Sigmoid colon (tissue), 7 donors: ENCODE measurements at places on chromosomes 1 and 21.

DNA sequence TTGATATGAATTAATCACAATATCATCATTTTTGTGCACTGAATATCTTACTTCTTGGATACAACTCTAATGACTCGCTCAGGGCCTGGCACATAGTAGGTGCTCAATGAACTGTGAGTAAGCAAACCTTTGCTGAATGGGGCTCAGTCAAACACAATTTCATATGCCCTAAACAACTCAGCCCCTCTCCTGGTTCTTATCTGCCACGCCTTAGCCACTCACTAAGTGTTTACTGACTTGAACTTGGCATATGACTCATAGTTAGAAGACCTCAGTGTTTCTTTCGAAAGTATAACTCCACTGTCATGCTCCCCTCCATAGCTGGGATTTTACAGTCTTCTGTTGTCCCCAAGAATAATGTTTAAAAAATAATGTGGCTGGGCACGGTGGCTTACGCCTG lies 4.8 kb upstream of the IFNLR1 start:
- no peak for DNase-seq
- H3K4me1 ChIP-seq = peaks cover 11% of the 10 kb centered on the region
- no peak overlapping the region for H3K4me3 ChIP-seq

DNA sequence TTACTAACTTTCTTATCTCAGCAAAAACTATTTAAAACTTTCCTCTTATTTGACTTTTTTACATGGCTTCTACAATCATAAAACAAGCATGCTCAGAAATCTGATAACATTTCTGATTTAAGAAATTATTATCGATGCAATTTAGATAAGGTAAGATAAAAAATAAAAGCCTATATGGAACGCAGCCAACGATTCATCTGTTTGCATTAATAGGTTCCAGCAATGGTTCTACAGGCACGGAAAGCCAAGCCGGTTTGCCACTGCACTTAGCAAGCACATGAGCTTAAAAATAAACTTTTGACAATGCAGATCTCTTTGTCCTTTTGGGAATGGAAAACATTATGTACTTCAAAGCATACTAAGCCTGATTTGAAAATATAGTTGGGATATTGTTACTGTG lies 77.5 kb upstream of the KCNK2 start:
- H3K27ac ChIP-seq = no peak overlapping the region
- no peaks in the 10 kb centered on the region for H3K4me1 ChIP-seq
- no peak for DNase-seq
- H3K4me3 ChIP-seq = no peak overlapping the region
- no peaks in the 10 kb centered on the region for H3K36me3 ChIP-seq

- DNase-seq = no peak
- H3K27ac ChIP-seq = no peak overlapping the region
- no peak overlapping the region for H3K4me3 ChIP-seq
- no peaks in the 10 kb centered on the region for H3K36me3 ChIP-seq
- H3K4me1 ChIP-seq = no peaks in the 10 kb centered on the region
These were observed 12.4 kb downstream of the CBR1 start for GRCh38 chr21:36082237-36082664.

- no peaks in the 10 kb centered on the region for H3K27me3 ChIP-seq
- H3K27ac ChIP-seq = no peak overlapping the region
- no peak for DNase-seq
- H3K4me1 ChIP-seq = peaks cover 5% of the 10 kb centered on the region
- H3K36me3 ChIP-seq = no peaks in the 10 kb centered on the region
These were observed 16.2 kb downstream of the KCND3 start for GRCh38 chr1:111973150-111973790.

DNA sequence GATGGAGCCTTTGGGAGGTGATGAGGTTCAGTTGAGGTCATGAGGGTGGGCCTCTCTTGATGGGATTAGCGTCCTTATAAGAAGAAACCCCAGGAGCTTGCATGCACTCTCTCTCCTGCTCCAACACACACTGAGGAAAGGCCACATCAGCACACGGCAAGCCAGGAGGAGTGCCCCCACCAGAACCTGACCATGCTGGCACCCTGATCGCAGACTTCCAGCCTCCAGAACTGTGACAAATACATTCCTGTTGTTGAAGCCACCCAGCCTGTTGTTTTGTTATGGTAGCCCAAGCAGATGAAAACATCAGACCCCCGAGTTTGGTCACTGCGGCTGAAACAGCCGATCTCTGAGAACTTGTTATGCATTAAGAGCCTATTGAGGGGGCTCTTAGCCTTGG lies 64.8 kb upstream of the SOD1 start:
- H3K36me3 ChIP-seq = no peaks in the 10 kb centered on the region
- no peaks in the 10 kb centered on the region for H3K4me1 ChIP-seq
- no peak overlapping the region for H3K27ac ChIP-seq
- DNase-seq = no peak
- H3K27me3 ChIP-seq = no peaks in the 10 kb centered on the region

DNA sequence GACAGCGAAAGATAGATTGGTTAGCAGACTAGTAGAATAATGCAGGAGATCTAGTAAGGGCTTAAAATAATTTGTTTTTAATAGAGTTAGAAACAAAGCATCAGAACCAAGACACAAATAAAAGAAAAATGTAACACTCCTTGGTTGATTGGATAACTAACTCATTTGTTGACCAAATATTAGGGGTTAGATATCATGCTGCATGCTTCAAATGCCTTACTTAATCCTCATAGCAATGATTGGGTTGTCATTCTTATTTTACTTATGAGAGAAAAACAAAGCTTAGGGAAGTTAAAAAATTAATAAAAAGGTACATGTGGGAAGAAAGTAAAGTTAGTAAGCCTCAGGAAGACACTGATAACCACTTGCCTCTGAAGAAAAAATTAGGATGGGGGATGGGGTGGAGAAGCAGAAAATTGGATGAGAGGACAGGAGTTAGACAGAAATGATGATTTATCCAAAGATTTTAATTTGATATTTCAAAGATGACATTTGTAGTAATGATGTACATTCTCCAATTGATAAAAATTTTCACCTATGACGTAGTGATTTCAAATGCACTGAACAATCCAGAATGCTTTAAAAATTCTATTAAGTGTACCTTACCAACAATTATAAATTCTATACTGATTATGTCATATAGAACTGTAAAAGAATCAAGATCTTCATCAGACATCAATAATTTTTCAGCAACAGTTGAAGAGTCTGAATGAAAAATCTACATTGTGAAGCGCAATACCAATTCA lies 374.7 kb downstream of the COL11A1 start:
- no peaks in the 10 kb centered on the region for H3K4me1 ChIP-seq
- no peak overlapping the region for H3K27ac ChIP-seq
- no peak for DNase-seq
- H3K27me3 ChIP-seq = no peaks in the 10 kb centered on the region
- H3K36me3 ChIP-seq = no peaks in the 10 kb centered on the region
- H3K4me3 ChIP-seq = no peak overlapping the region

- no peaks in the 10 kb centered on the region for H3K36me3 ChIP-seq
- no peak overlapping the region for H3K27ac ChIP-seq
- H3K4me1 ChIP-seq = peaks cover 7% of the 10 kb centered on the region
These were observed 30.1 kb downstream of the KCNAB2 start for GRCh38 chr1:6075748-6076147.

DNA sequence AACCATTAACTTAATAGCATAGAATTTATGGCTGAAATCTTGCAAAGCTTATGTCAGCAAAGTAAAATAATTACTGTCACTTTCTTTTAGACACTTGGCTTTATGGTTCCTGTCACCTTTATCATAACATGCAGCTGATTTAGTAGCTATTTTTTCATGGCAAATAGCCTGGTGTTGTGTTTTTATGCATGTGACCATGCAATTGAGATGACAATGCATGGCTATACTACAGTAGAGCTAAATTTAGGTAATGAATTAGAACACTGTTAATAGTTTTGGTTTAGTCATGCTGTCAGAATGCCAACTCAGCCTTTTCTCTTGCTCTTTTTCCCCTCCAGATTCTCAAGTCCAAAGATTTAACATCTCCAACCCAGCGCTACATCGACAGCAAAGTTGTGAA lies 88.6 kb downstream of the TGFB2 start:
- no peaks in the 10 kb centered on the region for H3K36me3 ChIP-seq
- H3K27me3 ChIP-seq = no peaks in the 10 kb centered on the region
- H3K4me3 ChIP-seq = no peak overlapping the region
- no peak for DNase-seq
- H3K4me1 ChIP-seq = peaks cover 25% of the 10 kb centered on the region
- peak overlapping the region; percentile 44 for H3K27ac ChIP-seq

- H3K4me3 ChIP-seq = no peak overlapping the region
- H3K4me1 ChIP-seq = no peaks in the 10 kb centered on the region
- no peak overlapping the region for H3K27ac ChIP-seq
- H3K36me3 ChIP-seq = no peaks in the 10 kb centered on the region
These were observed 1326.5 kb upstream of the B3GALT2 start for GRCh38 chr1:194512957-194513356.

- H3K4me1 ChIP-seq = no peaks in the 10 kb centered on the region
- no peak overlapping the region for H3K4me3 ChIP-seq
- peak overlapping the region; percentile 43 for H3K27ac ChIP-seq
- DNase-seq = peak; percentile 65
These were observed 13.7 kb downstream of the TFF3 start for GRCh38 chr21:42301371-42302075.

- H3K27ac ChIP-seq = no peak overlapping the region
- H3K4me1 ChIP-seq = no peaks in the 10 kb centered on the region
- H3K4me3 ChIP-seq = no peak overlapping the region
- no peaks in the 10 kb centered on the region for H3K36me3 ChIP-seq
- no peak for DNase-seq
These were observed 93.9 kb upstream of the COG2 start for GRCh38 chr1:230548357-230548756.

- no peaks in the 10 kb centered on the region for H3K4me1 ChIP-seq
- H3K27ac ChIP-seq = no peak within 1 kb of the TSS
- no peaks in the 10 kb centered on the region for H3K36me3 ChIP-seq
- DNase-seq = no peak
- peaks cover 3% of the 10 kb centered on the region for H3K27me3 ChIP-seq
These were observed at the start of gene SYCP1 for GRCh38 chr1:114854693-114855320. SYCP1 (plus strand) TSS chr1:114854863; CDS start chr1:114855465, 602 bp downstream.

DNA sequence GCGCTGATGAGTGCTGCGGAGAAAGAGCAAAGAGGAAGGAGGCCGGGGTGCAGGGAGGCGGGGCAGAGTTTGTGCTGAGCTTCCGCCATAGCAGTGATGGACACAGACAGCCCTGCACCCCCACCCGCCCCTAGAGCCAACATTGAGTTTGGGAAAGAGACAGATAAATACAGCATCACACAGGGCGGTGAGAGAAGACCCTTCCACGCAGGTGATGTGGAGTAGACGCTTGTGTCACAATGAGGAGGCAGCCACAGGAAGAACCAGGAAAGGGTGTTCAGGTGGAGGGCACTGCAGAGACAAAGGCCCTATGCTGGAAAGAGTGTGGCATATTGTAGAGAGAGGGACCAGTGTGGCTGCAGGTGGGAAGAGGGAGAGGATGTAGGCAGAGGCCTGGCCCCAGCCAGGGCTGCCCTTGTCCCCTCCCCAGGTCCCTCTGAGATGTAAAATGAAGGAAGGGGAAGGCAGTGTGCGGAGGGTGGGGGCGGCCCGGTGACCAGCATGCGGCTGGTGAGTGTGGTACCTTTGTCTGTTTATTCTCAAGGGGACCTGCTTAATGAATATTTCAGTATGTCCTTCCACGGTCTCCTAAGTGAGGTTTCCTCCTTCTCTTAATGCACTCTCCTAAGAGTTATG lies 194.4 kb upstream of the TMEM51 start:
- no peaks in the 10 kb centered on the region for H3K36me3 ChIP-seq
- DNase-seq = no peak
- no peak overlapping the region for H3K27ac ChIP-seq
- no peaks in the 10 kb centered on the region for H3K27me3 ChIP-seq
- H3K4me3 ChIP-seq = no peak overlapping the region
- peaks cover 9% of the 10 kb centered on the region for H3K4me1 ChIP-seq

- DNase-seq = no peak
- no peak overlapping the region for H3K4me3 ChIP-seq
- H3K27me3 ChIP-seq = no peaks in the 10 kb centered on the region
- no peaks in the 10 kb centered on the region for H3K4me1 ChIP-seq
These were observed 208.2 kb upstream of the USP25 start for GRCh38 chr21:15521644-15522001.

- DNase-seq = no peak
- no peak overlapping the region for H3K27ac ChIP-seq
- no peaks in the 10 kb centered on the region for H3K4me1 ChIP-seq
- H3K4me3 ChIP-seq = no peak overlapping the region
- no peaks in the 10 kb centered on the region for H3K27me3 ChIP-seq
- H3K36me3 ChIP-seq = no peaks in the 10 kb centered on the region
These were observed 12.1 kb upstream of the LINGO4 start for GRCh38 chr1:151817353-151817730.

- no peaks in the 10 kb centered on the region for H3K27me3 ChIP-seq
- no peaks in the 10 kb centered on the region for H3K36me3 ChIP-seq
- no peaks in the 10 kb centered on the region for H3K4me1 ChIP-seq
- H3K27ac ChIP-seq = no peak overlapping the region
- DNase-seq = no peak
These were observed 26.5 kb upstream of the POU2F1 start for GRCh38 chr1:167194182-167194581.

GRCh38 chr1:221704306-221704705 lies 37.6 kb downstream of the DUSP10 start:
- peaks cover 53% of the 10 kb centered on the region for H3K4me1 ChIP-seq
- H3K4me3 ChIP-seq = no peak overlapping the region
- DNase-seq = no peak
- H3K27ac ChIP-seq = peak overlapping the region; percentile 72
- no peaks in the 10 kb centered on the region for H3K27me3 ChIP-seq
- H3K36me3 ChIP-seq = peaks cover 9% of the 10 kb centered on the region

DNA sequence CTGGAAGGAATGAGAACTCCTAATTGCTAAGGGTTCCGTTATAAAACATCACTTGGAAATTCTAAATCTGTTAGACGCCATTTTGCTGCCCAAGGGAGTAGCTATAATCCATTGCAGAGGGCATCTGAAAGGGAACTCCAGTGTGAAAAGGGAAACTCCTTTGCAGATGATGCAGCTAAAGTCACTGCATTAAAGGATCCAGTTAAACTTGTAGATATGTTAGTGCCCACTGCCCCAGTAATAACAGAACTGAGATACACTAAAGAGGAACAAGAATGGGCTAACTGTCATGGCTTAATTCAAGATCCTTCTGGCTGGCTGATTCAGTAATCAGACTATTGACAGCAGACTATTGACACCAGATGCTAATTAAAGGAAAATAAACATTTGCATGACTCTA lies 81.8 kb upstream of the KIAA0040 start:
- no peak overlapping the region for H3K27ac ChIP-seq
- no peaks in the 10 kb centered on the region for H3K27me3 ChIP-seq
- H3K4me3 ChIP-seq = no peak overlapping the region
- no peaks in the 10 kb centered on the region for H3K4me1 ChIP-seq
- DNase-seq = no peak

GRCh38 chr1:170064821-170065220 lies 9.7 kb downstream of the KIFAP3 start:
- H3K36me3 ChIP-seq = no peaks in the 10 kb centered on the region
- H3K4me3 ChIP-seq = no peak overlapping the region
- no peak overlapping the region for H3K27ac ChIP-seq
- no peaks in the 10 kb centered on the region for H3K4me1 ChIP-seq
- DNase-seq = no peak

GRCh38 chr1:195591917-195592672 lies 1016.1 kb downstream of the KCNT2 start:
- no peak for DNase-seq
- H3K4me3 ChIP-seq = no peak overlapping the region
- no peaks in the 10 kb centered on the region for H3K4me1 ChIP-seq
- H3K36me3 ChIP-seq = no peaks in the 10 kb centered on the region
- no peak overlapping the region for H3K27ac ChIP-seq
- no peaks in the 10 kb centered on the region for H3K27me3 ChIP-seq
